ENCODE measurements at places on chromosomes 5 and 9.
A peak's percentile ranks its signal among the peaks of the same experiment; 100 is the strongest.

GRCh38 chr5:123671711-123672456 is 159.9 kb downstream of the CSNK1G3 start:
- DNase-seq, result no peak

- DNase-seq, result no peak
Observed at GRCh38 chr5:125452991-125453390, 706.6 kb upstream of the ZNF608 start.

DNA sequence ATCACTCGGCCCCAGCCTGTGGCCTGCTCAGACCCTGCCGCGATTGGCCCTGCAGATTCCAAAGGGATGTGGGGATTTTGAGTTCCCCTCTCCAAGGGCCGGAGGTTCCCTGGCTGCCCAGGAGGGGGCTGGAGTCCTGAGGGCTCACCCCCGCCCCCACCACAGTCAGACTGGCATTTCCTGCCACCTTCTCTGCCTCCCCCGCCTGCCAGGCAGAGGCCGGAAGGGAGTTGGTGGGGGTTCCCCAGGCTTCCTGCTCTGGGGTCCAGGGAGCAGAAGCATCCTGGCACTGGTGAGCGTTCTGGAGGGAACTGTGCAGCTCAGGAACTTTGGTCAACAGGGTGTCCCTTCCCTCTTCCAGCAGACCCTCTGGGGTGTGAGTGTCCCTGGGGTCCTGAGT is 70.6 kb downstream of the RXRA start:
- peak; percentile 63 for DNase-seq

DNA sequence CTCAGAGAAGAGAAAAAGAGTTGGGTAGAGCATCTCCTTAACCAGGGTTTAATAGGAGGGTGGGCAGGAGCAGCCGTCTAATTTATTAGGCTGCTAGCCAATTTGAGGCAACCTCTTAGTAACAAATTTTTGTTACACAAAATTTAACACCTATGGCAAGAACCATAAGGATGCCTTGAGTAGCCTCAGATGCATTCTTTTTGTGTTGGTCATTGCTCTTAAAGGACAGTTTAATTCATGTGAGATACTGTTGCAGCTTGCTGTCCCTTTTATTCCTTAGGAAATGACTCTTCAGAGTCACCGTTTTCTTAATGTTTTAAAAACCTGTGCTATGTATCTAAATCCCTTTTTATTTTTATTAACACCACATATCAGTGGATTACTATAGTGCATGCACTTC is 255.1 kb downstream of the MAST4 start:
- no peak for DNase-seq

- DNase-seq, result no peak
Observed at GRCh38 chr5:30809933-30810332, 383.6 kb upstream of the CDH6 start.
